Left colon (tissue), 2 donors: ENCODE measurements at places on chromosomes 4 and X. TPM values are rescaled to one million over a fixed set of nuclear protein-coding genes. Genes with fewer than 3 reads are reported as not detected.

GUCY1B1 gene
- total RNA-seq = 1.0 TPM

AR gene
- total RNA-seq = 1.2 TPM

MXRA5 gene
- total RNA-seq = 1.9 TPM

VAMP7 gene
- 30.5 TPM for total RNA-seq

GPRIN3 gene
- total RNA-seq = 16.6 TPM

TDO2 gene
- not detected for total RNA-seq

MID2 gene
- 2.2 TPM for total RNA-seq

PTCHD1 gene
- 1.9 TPM for total RNA-seq

CAPN6 gene
- 2.0 TPM for total RNA-seq

ADAMTS3 gene
- 0.25 TPM for total RNA-seq

DMP1 gene
- total RNA-seq = not detected

FGF5 gene
- total RNA-seq = 0.28 TPM

CFAP97 gene
- total RNA-seq = 14.0 TPM

HEPH gene
- 301 TPM for total RNA-seq

UGT2B10 gene
- total RNA-seq = 1.8 TPM

EGFL6 gene
- 0.11 TPM for total RNA-seq

MUC7 gene
- not detected for total RNA-seq

FBXW7 gene
- 39.2 TPM for total RNA-seq

SPANXN4 gene
- not detected for total RNA-seq

NXF2 gene
- total RNA-seq = not detected

FAM149A gene
- total RNA-seq = 18.4 TPM

PRRG3 gene
- 2.1 TPM for total RNA-seq

MAGEA1 gene
- total RNA-seq = not detected

RNF212 gene
- total RNA-seq = 1.6 TPM

NPNT gene
- 40.9 TPM for total RNA-seq

CT45A9 gene
- not detected for total RNA-seq

PASD1 gene
- not detected for total RNA-seq

DIPK2B gene
- 2.2 TPM for total RNA-seq

ATP2B3 gene
- total RNA-seq = 0.21 TPM

STPG2 gene
- total RNA-seq = 0.25 TPM

LINC00632 gene
- total RNA-seq = 72.8 TPM

ATP10D gene
- 15.1 TPM for total RNA-seq

TIGD4 gene
- 0.21 TPM for total RNA-seq

MAML3 gene
- total RNA-seq = 14.6 TPM

PCDH11X gene
- not detected for total RNA-seq

PIR gene
- 5.4 TPM for total RNA-seq

CENPE gene
- 2.2 TPM for total RNA-seq

MAGEA9 gene
- not detected for total RNA-seq

TLR8 gene
- total RNA-seq = 1.5 TPM
